GM23248 (cell line): ENCODE measurements at places on chromosomes 16 and 17.
A peak's percentile ranks its signal among the peaks of the same experiment; 100 is the strongest.

DNA sequence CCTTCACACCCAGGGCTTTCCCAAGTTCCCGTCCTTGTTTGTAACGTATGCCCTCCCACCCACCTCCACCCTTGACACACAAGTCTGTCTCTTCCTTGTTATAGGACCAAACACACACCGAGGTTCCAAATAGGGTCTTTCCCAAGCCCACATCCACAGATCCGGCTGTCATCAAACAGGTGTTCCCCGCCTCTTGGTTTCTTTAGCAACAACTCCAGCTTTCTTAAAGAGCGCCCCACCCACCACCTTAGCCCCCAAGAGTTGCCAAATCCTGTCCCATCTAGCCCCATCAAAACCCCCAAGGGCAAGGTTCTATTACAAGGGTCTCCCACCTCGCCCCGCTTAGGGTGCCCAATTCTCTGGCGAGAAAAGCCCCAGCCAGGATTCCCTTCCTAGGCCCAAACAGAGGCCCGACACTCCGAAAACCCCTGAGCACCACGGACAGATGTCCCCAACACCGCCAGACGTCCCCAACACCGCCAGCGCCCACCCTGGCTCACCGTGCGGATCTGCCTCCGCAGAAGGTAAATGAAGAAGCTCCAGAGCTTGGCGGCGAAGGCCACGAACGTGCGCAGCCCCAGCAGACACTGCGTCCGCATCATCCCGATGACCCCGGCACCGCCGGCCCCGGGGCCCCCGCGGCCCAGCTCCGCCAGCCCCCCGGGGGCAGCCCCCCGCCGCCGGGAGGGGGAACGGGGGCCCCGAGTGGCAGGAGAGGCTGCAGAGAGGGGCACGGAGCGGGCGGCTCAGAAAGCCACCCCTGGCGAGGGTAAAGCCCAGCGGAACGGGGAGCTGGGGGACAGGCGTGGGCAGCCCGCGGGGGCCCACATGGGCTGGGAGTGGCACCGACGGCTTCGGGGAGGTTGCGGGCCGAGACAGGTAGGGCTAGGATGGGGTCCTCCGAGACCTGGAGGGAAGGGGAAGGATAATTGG lies 573 bp downstream of the CTDNEP1 start:
- H3K36me3 ChIP-seq = peaks cover 12% of the 10 kb centered on the region
- peak overlapping the region; percentile 99 for H3K27ac ChIP-seq
- peak overlapping the region; percentile 97 for H3K4me3 ChIP-seq

- H3K27ac ChIP-seq = no peak overlapping the region
- H3K4me1 ChIP-seq = no peaks in the 10 kb centered on the region
- H3K4me3 ChIP-seq = no peak overlapping the region
- no peaks in the 10 kb centered on the region for H3K36me3 ChIP-seq
- H3K27me3 ChIP-seq = peaks cover 12% of the 10 kb centered on the region; the same call in 1 of the 2 replicates
These were observed 15.7 kb upstream of the NOG start for GRCh38 chr17:56577843-56578204.

DNA sequence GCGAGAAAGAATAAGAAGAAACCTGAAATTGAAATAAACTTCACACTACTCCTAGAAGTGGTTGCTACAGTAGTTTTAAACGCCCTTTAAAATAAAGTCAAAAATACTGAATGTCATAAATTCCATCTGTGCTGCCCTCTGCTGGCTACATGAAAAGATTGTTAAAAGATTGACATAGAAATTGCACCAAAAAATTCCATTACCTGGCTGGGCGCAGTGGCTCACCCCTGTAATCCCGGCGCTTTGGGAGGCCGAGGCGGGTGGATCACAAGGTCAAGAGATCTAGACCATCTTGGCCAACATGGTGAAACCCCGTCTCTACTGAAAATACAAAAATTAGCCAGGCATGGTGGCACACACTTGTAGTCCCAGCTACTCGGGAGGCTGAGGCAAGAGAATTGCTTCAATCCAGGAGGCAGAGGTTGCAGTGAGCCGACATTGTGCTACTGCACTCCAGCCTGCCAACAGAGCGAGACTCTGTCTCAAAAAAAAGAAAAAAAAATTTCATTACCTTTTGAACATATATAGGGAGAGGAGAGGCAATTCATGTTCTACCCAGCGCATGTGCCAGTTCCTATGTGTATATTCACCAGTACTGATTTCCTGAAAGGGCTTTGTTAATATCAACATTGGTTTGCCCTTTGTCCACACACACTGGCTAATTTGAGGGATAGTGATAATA lies 36.5 kb downstream of the CYTH1 start:
- peak; percentile 67 for DNase-seq
- no peaks in the 10 kb centered on the region for H3K27me3 ChIP-seq
- H3K27ac ChIP-seq = no peak overlapping the region
- peaks cover 29% of the 10 kb centered on the region for H3K4me1 ChIP-seq
- no peaks in the 10 kb centered on the region for H3K36me3 ChIP-seq

GRCh38 chr16:86044241-86044671 lies 145.3 kb downstream of the IRF8 start:
- H3K4me1 ChIP-seq = no peaks in the 10 kb centered on the region
- peak; percentile 61 for DNase-seq
- no peak overlapping the region for H3K27ac ChIP-seq
- no peaks in the 10 kb centered on the region for H3K36me3 ChIP-seq

GRCh38 chr17:18970582-18971480 lies 18.9 kb downstream of the SLC5A10 start:
- no peaks in the 10 kb centered on the region; the same call in 1 of the 2 replicates for H3K36me3 ChIP-seq
- peak; percentile 30 for DNase-seq
- H3K4me3 ChIP-seq = no peak overlapping the region
- no peak overlapping the region for H3K27ac ChIP-seq
- H3K27me3 ChIP-seq = no peaks in the 10 kb centered on the region

DNA sequence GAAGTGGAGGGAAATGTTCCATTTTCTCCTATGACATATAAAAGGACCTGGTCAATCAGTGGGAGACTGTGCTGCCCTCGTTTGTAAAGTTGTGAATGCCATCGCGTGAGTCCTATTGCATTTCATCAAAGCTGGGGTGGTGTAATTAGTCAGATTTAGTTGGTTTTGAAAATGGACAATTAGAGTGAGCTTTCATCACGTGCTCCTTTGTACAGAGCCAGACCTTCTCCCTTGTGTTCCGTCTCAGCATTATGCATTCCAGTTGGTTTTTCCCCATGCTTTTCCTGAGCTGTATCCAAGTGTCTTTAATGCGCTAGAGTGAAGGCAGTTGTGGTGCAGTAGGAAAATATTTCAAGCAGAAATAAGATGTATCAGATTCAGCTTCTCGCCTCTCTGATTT lies 10.4 kb downstream of the SEC14L1 start:
- H3K4me3 ChIP-seq = no peak overlapping the region
- H3K36me3 ChIP-seq = peaks cover 10% of the 10 kb centered on the region; the same call in 1 of the 2 replicates
- no peak for DNase-seq
- H3K27ac ChIP-seq = peak overlapping the region; percentile 82; the same call in 1 of the 2 replicates
- peaks cover 37% of the 10 kb centered on the region for H3K4me1 ChIP-seq
- H3K27me3 ChIP-seq = no peaks in the 10 kb centered on the region

- H3K4me1 ChIP-seq = no peaks in the 10 kb centered on the region
- H3K27ac ChIP-seq = no peak overlapping the region
- H3K36me3 ChIP-seq = peaks cover under 1% of the 10 kb centered on the region; the same call in 1 of the 2 replicates
- H3K27me3 ChIP-seq = no peaks in the 10 kb centered on the region
- no peak for DNase-seq
- no peak overlapping the region for H3K4me3 ChIP-seq
These were observed 40.8 kb downstream of the RPA1 start for GRCh38 chr17:1870592-1870991.

- no peak overlapping the region for H3K27ac ChIP-seq
- no peaks in the 10 kb centered on the region for H3K27me3 ChIP-seq
- no peak overlapping the region for H3K4me3 ChIP-seq
- peak; percentile 33 for DNase-seq
These were observed 17.1 kb upstream of the FAM83G start for GRCh38 chr17:19021622-19022083.

GRCh38 chr16:67104061-67104460 lies 5.7 kb upstream of the PHAF1 start:
- H3K36me3 ChIP-seq = peaks cover 8% of the 10 kb centered on the region; the same call in 1 of the 2 replicates
- H3K27me3 ChIP-seq = no peaks in the 10 kb centered on the region
- no peak overlapping the region for H3K27ac ChIP-seq
- H3K4me1 ChIP-seq = peaks cover 29% of the 10 kb centered on the region

GRCh38 chr16:53142823-53143568 lies 88.2 kb downstream of the CHD9 start:
- no peak overlapping the region for H3K4me3 ChIP-seq
- H3K4me1 ChIP-seq = peaks cover 16% of the 10 kb centered on the region
- H3K27me3 ChIP-seq = no peaks in the 10 kb centered on the region

GRCh38 chr17:29761040-29761761 lies 138.5 kb upstream of the CORO6 start:
- no peaks in the 10 kb centered on the region for H3K27me3 ChIP-seq
- H3K4me1 ChIP-seq = 0 out of 2 replicates have a peak, but pooled peaks cover 6% of the 10 kb centered on the region
- H3K36me3 ChIP-seq = no peaks in the 10 kb centered on the region
- H3K27ac ChIP-seq = peak overlapping the region; percentile 65
- H3K4me3 ChIP-seq = peak overlapping the region; percentile 85

DNA sequence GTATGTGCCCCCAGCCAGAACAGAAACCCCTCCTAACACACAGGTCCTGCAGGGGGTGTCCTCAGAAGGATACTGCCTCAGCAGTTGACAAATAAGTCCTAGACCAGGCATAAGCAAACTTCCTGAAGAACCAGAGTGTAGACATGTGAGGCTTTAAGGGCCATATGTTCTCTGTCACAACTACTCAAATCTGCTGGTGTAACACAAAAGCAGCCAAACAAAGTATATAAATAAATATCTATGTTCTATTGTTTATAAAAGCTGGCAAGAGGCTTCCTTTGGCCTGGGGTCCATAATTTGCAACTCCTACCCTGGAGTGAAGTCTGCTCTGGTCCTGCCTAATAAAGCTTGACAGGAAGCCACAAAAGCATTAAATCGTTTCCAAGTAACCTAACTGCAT lies 9.9 kb downstream of the FAM83G start:
- H3K27ac ChIP-seq = no peak overlapping the region
- H3K27me3 ChIP-seq = no peaks in the 10 kb centered on the region
- no peak for DNase-seq
- H3K36me3 ChIP-seq = 0 out of 2 replicates have a peak, but pooled peaks cover 7% of the 10 kb centered on the region
- H3K4me1 ChIP-seq = no peaks in the 10 kb centered on the region

GRCh38 chr17:38508954-38509771 lies 80.9 kb downstream of the ARHGAP23 start:
- H3K27ac ChIP-seq = no peak overlapping the region
- peaks cover 29% of the 10 kb centered on the region for H3K36me3 ChIP-seq
- DNase-seq = peak; percentile 83
- peaks cover 14% of the 10 kb centered on the region for H3K4me1 ChIP-seq
- no peaks in the 10 kb centered on the region for H3K27me3 ChIP-seq

DNA sequence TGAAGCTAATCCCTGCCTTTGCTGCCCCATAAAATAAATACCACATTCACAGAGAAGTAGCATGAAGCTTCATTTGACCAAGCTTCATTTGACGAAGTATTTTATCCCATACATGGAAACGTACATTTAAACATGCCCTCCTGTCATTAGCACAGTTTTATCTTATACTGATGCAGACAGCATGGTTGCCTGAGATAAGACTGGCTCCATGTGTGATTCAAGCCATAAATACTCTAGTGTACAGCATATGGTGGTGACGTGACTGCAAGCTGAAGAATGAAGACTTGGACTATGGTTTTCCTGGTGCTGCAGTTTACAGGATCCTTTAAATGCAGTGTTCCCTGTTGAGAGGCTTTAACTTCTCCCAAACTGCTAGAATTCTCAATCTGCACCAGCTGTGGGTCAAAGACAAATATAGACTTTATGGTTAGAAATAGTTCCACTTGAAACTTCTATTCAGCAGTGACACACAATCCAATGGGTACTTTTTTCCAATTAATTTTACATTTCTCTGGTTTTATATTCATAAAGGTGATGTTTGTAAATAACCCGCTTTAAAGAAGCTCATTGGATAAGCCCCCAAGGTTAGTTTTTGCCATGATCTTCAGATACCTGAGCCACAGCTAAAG lies 64.9 kb downstream of the CYB561 start:
- peak overlapping the region; percentile 9; the same call in 1 of the 2 replicates for H3K27ac ChIP-seq
- H3K4me1 ChIP-seq = peaks cover 35% of the 10 kb centered on the region
- no peaks in the 10 kb centered on the region for H3K27me3 ChIP-seq
- peak; percentile 56 for DNase-seq
- peaks cover 26% of the 10 kb centered on the region; the same call in 1 of the 2 replicates for H3K36me3 ChIP-seq

DNA sequence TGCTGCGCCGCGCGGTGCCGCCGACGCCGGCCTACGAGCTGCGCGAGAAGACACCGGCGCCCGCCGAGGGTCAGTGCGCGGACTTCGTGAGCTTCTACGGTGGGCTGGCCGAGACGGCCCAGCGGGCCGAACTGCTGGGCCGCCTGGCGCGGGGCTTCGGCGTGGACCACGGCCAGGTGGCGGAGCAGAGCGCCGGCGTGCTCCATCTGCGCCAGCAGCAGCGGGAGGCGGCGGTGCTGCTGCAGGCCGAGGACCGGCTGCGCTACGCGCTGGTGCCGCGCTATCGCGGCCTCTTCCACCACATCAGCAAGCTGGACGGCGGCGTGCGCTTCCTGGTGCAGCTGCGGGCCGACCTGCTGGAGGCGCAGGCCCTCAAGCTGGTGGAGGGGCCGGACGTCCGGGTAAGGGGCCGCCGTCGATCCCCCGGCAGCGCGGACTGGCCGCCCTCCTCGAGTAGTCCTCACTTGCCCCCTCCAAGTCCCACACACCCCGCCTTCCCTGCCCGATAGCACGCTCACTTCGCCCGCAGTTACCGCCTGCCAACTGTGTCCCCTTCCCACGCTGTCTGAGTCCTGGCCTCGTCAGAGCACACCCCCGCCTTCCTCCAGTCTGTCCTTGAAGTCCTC lies 470 bp downstream of the MLYCD start:
- H3K4me1 ChIP-seq = peaks cover 24% of the 10 kb centered on the region
- peak overlapping the region; percentile 76 for H3K4me3 ChIP-seq
- H3K27me3 ChIP-seq = no peaks in the 10 kb centered on the region
- peak overlapping the region; percentile 44 for H3K27ac ChIP-seq
- peak; percentile 82 for DNase-seq
- no peaks in the 10 kb centered on the region for H3K36me3 ChIP-seq

DNA sequence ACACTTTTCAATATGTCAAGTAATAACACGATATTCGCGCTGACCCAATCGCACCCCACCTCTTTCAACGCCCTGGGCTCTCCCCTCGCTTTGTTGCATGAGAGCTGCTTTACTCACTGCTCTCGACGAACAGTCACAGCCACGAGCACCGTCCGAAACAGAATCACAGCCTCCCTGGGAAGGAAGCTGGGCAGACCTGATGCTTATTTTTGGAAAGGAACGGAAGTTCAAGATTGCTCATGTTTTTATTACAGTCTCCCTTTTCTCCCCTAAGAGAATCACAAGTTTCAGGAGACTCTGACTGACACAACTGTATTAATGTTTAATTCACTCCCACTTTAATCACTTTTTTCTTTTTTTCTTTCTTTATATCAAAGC lies 67.8 kb downstream of the ANKRD11 start:
- H3K27ac ChIP-seq = peak overlapping the region; percentile 36; the same call in 1 of the 2 replicates
- peak; percentile 56 for DNase-seq
- H3K27me3 ChIP-seq = no peaks in the 10 kb centered on the region
- no peaks in the 10 kb centered on the region for H3K36me3 ChIP-seq
- H3K4me3 ChIP-seq = no peak overlapping the region

DNA sequence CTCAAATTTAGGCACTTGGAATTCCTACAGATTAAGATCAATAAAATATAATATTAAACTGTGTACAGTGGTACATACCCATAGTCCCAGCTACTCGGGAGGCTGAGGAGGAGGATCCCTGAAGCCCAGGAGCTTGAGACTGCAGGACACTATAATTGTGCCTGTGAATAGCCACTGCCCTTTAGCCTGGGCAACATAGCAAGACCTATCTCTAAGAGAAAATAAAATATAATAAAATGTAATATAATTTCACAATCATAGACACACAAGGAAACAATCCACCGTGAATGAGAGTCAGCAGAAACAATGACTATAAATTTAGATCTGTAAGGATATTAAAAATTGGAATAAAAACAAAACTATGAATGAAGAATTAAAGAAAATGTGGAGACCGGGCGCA lies 10.0 kb upstream of the TNK1 start:
- no peak for DNase-seq
- no peaks in the 10 kb centered on the region for H3K27me3 ChIP-seq
- no peaks in the 10 kb centered on the region for H3K4me1 ChIP-seq
- H3K36me3 ChIP-seq = no peaks in the 10 kb centered on the region
- no peak overlapping the region for H3K27ac ChIP-seq
